ENCODE measurements at places on chromosomes 5 and 9.

GRCh38 chr5:34751807-34752736 lies 86.9 kb upstream of the TTC23L start:
- no peak for DNase-seq

- no peak for DNase-seq
Observed at GRCh38 chr5:127820910-127821553, 117.8 kb downstream of the CCDC192 start.

DNA sequence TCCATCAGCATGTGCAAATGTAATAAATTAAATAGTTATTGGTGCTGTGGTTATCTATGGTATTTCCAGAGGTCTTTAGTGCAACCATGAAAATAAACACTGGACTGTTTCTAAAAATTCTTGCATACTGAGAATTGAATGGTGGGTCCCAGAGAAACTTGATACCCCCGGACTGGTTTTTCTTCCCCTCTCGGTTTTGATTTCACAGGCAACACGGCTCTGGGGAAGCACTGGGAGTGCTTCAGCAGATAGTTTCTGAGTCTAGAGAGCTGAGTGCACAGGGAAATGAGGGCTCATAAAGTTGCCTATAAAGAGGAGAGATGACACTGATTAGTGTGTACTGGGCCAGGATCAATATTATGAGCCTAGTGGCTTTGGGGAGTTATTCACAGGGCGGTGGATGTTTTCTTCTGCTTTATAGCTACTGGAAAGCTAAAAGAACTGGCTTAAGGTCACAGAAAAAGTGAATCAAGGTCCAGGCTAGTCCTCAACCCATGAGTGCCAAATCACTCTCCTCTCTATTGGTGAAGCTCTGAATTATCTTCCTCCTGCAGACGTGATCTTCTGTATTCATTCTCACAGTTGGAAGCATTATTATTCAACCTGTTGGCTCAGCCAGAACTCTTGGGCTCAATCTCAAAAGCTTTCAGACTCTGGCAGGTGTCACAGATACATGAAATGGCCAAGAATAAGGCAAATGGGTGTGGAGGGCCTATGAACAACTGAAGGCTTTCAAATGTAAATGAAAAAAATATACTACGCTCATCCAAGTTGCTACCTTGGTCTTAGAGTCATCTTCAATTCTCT lies 170.2 kb upstream of the HMHB1 start:
- DNase-seq = no peak

GRCh38 chr9:23621188-23621587 lies 204.9 kb downstream of the ELAVL2 start:
- no peak for DNase-seq

GRCh38 chr9:123680352-123680751 lies 249.6 kb downstream of the DENND1A start:
- DNase-seq = no peak

DNA sequence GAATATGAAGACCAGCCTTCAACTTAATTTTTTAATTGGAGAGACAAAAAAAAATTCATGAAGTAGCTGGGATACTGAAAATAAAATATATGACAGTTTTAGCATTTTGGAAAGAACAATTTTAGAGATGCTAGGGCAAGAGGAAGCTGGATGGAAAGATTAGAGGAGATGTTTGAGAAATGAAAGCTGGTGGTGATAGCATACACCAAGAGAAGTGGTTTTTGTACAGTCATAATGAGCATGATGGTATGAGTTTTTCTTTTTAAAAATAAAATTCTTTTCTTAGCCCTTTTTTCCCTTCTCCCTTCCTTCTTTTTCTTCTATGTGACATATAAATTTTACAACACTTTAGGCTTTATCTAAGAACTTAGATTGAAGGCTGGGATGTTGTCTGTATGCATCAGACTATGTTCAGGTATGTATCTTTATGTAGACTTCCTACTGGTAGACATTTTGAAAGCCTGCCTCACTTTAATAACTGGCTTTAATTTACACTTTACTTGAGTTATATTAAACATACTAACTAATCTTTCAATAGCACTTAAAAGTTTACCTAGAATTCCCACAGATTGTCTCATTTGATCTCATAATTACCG lies 522.5 kb downstream of the TLE4 start:
- DNase-seq = no peak

- DNase-seq = no peak
Observed at GRCh38 chr5:66829826-66830225, 233.6 kb downstream of the MAST4 start.

All from NCI-H1048 (cell line).